Suppressor macrophage (primary cell): ENCODE measurements at places on chromosomes 7 and 10.
A peak's percentile ranks its signal among the peaks of the same experiment; 100 is the strongest.

DNA sequence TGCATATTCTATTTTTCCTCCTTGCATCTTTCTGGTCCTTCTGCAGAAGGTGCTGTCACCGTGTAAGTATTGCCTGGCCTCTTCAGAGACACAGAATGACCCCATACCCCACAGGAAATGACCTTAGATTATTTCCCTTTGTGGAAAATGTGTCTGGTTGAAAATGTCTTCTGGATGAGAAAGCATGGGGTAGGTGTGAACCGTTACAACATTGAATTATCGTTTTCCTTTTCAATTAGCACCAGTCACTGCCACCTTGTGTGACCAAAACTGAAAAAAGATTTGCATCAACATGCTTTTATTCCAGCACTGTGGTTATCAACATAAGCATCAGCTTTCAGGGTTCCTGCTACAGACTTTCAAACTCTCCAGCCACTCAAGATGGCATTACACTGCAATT lies 58.0 kb upstream of the CELF2 start:
- no peak for DNase-seq

- no peak for DNase-seq
Measured at GRCh38 chr7:43671521-43671920, 57.8 kb downstream of the COA1 start.

GRCh38 chr10:59287587-59288255 lies 74.6 kb downstream of the FAM13C start:
- no peak for DNase-seq

DNA sequence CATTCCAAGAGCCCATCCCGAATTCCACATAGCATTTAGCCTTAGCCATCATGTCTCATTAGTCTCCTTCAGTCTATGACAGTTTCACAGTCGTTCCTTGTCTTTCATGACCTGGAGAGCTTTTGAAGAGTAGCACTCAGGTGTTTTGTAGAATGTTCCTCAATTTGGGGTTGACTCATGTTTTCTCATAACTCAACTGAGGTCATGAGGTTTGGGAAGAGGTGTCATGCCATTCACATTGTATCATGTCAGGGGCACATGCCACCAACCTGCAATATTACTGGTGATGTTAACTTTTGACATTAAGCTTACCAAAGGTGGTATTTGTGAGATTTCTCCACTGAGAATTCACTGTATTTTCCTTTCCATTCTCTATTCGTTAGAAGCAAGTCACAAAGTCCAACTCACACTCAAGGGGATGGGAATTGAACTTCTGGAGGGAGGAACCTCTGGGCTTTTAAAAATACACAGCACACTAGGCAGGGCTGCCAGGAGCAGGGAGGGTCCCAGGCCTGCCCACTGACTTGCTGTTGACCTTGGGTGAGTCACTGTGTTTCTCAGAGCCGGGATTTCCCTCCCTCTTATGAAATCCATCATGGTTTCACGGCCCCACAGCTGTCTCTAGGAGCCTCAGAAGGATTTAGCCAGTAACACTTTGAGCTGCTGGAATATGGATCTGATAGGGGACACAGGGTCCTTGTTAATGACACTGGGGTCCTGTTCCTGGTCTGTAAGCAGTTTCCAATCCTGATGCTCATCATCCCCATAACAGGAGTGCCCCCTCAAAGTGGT lies 74.4 kb upstream of the TCF7L2 start:
- DNase-seq = peak; percentile 74

DNA sequence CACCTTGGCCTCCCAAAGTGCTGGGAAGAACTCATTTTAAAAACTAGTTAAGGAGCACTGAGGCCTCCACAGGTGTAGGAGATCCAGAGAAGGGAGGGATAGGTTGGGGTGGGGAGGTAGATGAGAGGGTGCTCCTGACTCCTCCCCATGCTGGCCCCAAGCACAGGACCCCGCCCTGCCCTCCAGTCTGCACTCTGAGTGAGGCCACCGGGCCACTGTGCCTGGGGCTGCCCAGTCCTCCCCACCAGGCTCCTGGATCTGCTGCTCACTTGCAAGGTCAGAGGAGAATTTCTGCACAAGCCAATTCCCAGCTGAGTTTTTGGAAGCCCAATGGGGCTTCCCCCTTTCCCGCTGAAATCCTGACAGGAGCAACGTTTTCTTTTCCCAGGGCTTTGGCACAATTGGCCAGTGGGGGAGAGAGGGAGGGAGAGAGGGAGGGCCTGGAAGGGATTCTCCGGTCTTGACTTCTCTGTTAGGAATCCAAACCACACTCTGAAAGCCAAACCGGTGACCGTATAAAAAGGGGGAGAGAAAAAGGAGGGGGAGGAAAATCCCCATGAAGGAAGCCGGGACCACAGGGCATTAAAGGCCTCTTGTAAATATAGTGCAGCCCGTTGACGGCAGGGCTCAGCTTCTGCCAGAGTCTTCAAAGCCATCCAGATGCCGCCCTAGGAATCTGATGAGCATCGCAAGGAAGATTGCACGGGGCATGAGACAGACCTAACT lies 116.2 kb downstream of the SH3PXD2A start:
- DNase-seq = no peak

DNA sequence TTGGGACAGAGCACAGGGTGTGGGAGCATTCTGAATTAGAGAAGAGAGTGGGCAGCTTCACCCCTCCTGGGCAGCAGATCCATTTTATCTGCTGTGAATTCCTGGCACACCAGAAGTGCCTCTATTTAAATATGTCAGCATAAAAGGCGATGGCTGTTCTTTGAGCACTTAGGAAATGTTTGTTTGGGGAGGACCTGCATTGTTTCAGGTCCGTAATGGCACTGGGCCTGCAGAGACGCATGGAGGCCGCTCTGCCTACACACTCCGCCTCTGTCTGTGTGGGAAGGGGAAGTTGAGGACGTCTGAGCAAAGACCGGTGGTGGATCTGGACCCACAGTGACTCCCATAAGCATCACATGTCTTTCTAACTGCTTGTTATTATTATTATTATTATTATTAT lies 253.2 kb downstream of the CAMK1D start:
- DNase-seq = peak; percentile 18

DNA sequence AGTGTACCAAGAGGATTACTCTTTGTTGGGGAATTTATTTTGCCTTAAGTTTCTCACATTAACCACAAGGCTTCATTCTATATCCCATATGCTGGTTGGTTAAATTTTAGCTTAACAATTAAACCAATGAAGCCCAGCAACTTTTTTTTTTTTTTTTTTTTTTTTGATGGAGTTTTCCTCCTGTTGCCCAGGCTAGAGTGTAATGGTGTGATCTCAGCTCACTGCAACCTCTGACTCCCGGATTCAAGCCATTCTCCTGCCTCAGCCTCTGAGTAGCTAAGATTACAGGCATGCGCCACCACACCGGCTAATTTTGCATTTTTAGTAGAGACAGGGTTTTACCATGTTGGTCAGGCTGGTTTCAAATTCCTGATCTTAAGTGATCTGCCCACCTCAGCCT lies 75.0 kb upstream of the MKX start:
- DNase-seq = no peak

DNA sequence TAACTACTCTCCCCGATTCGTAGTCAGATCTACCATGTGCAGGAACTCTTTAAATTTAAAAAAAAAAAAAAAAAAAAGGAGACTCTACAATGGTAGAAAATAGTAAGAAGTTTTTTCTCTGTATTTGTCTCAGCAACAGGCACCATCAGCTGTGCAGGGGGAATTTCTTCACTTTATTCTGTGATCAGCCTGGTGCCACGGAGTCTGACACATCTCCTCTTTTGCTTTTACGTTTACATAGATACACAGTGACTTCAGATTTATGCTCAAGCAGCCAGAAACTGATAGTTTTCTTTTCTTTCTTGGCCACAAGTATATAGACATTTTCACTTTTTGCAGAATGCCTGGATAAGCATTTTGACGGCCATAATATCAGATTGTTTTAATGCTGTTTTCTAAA lies 190.6 kb upstream of the AKR1E2 start:
- no peak for DNase-seq

DNA sequence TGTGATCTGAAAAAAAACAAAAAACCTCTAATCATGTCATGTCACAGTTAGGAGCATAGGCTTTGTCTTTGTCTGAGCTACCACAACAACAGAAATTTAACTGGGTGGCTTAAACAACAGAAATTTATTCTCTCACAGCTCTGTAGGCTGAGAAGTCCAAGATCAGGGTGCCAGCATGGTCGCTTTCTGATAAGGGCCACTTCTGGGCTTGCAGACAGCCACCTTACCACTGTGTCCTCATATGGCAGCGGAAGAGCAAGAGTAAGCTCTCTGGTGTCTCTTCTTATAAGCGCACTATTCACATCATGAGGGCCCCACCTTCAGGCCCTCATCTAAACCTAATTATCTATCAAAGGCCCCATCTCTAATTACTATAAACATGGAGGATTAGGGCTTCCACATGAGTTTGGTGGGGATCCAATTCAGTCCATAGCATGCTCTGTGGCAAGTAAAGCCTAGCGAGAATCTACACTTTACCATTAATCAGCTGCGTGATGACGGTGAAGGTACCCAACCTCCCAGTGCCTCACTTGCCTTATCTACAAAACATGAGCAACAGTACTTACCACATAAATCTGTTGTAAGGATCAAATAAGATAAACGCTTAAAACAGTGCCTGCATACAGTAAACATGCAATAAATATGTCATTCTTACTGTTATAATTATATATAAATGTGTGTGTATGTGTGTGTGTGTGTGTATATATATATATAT lies 17.3 kb downstream of the ZNF438 start:
- DNase-seq = no peak

GRCh38 chr10:38102880-38103279 lies 8.7 kb downstream of the ZNF37A start:
- no peak for DNase-seq

GRCh38 chr10:122856902-122857301 lies 11.2 kb upstream of the CUZD1 start:
- DNase-seq = peak; percentile 76

DNA sequence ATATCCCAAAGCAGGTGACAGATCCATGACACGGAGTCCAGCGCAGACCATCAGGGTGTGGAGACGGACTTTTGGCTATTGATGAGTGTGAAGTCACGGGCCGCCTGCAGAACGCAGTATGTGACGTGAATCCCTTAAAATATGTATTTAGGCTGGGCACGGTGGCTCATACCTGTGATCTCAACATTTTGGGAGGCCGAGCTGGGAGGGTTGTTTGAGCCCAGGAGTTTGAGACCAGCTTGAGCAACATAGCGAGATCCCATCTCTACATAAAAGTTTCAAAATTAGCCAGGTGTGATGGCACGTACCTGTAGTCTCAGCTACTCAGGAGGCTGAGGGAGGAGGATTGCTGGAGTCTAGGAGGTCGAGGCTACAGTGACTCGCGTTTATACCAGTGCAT lies 1.9 kb upstream of the AMZ1 start:
- DNase-seq = no peak

- DNase-seq = no peak
Measured at GRCh38 chr7:77450054-77450453, 33.9 kb upstream of the GSAP start.

- DNase-seq = no peak
Measured at GRCh38 chr7:98722402-98722801, 105.3 kb downstream of the NPTX2 start.

- no peak for DNase-seq
Measured at GRCh38 chr7:133723044-133723443, 404.1 kb upstream of the LRGUK start.

DNA sequence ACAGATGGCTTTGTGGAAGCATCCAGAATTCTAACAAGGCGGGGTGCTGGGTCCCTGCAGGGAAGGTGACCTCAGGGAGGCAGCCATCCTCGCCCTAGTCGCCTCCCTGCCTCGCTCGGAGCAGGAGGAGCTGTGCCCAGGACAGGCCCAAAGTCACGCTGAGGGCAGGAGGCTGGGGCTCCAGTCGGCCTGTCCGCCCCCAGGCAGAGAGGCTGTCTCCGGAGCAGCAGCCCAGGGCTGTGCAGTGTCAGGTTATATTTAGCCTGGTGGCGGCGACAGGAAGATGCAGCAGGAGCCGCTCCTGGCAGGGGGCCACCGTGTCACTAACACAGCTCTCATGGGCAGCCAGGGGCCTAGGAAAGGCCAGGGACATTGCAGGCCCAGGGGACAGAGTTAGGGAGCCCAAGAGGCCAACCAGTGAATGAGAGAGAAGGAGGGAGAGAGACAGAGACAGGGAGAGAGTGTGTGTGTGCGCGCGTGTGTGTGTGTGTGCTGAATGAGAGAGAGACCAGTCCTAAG lies 13.5 kb downstream of the KCNH2 start:
- DNase-seq = no peak

DNA sequence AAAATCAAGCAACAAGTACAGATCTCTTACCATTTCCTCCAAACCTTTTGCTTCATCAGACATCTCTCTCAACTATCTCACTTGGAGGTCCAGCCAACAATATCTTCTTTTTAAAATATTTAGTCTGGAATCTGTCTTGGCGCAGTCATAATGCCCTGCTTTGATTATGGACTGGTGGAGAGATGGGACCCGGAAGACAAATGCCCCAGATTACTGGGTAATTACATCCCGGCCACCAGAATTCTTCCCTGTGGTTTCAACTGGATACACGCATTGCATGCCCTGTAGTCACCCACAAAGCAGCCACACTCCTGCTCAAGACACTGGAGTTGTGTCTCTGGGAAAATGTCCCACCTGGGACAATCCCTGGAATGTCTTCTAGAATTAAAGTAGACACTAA lies 65.5 kb downstream of the BPGM start:
- no peak for DNase-seq

GRCh38 chr10:78691301-78692030 lies 377.3 kb upstream of the ZMIZ1 start:
- DNase-seq = no peak

DNA sequence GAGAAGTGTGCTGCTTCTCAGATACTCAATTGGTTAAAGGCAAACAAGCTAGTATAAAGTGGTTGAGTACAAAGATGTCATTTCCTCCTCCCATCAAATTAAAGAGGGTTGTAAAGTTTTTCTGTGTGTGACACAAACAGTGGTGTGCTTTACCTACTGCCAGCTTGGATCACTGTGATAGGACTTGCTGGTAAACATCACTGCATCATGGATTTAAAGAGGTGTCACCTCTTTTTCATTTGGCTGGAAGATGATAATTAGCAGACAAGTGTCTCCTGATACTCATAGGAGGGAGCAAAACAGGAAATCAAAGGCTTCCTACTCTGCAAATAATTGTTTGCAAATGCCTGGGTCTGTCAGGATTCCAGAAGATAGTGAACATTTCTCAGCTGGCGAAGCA lies 200.5 kb downstream of the MDFIC start:
- no peak for DNase-seq
